ENCODE measurements at places on chromosomes 16 and 17.

DNA sequence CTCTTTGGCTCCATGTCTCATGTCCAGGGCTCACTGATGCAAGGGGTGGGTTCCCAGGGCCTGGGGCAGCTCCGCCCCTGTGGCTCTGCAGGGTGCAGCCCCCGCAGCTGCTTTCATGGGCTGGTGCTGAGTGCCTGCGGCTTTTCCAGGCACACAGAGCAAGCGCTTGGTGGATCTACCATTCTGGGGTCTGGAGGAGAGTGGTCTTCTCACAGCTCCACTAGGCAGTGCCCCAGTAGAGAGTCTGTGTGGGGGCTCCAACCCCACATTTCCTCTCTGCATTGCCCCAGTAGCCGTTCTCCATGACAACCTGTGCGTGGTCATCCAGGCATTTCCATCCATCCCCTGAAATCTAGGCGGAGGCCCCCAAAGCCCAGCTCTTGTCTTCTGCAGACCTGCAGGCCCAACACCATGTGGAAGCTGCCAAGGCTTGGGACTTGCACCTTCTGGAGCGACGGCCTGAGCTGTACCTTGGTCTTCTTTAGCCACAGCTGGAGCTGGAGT is 5.2 kb downstream of the IL32 start:
- no peak for DNase-seq

- no peak for DNase-seq
Measured at GRCh38 chr16:2950773-2951172, 13.3 kb upstream of the KREMEN2 start.

DNA sequence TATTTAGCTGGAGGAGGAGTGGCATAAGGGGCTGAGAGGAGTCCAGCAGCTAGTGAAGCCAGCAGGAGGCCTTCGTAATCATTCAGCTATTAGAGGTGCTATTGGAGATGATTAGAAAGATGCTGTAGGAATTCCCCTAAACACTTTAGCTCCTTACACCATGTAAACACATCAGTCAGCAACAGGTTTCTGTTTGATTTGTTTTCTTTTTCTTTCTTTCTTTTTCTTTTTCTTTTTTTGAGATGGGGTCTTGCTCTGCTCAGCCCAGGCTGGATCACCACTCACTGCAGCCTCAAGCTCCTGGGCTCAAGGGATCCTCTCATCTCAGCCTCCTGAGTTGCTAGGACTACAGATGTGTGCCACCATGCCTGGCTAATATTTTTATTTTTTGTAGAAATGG is 10.6 kb upstream of the SEPHS2 start:
- DNase-seq: no peak

- no peak for DNase-seq
Measured at GRCh38 chr16:11689031-11689840, 21.0 kb downstream of the SNN start.

- no peak for DNase-seq
Measured at GRCh38 chr17:7927596-7927995, 2.1 kb downstream of the KCNAB3 start.

GRCh38 chr17:1967213-1967612 is 57.9 kb downstream of the RTN4RL1 start:
- no peak for DNase-seq

Measured in stimulated activated CD4-positive, alpha-beta T cell treated with anti-CD3 and anti-CD28 coated beads, Interleukin-12 subunit alpha, Interleukin-12 subunit beta, amount 100 ng/mL, for 24 hours (primary cell).